Caco-2 (cell line): ENCODE measurements at places on chromosomes 3 and 15. TPM values are rescaled to one million over a fixed set of nuclear protein-coding genes. Genes with fewer than 3 reads are reported as not detected.

GRCh38 chr3:48119505-48120193 lies 68.6 kb downstream of the CDC25A start:
- H3K27me3 ChIP-seq: no peaks in the 10 kb centered on the region
- peaks cover 4% of the 10 kb centered on the region; the same call in 1 of the 2 replicates for H3K4me1 ChIP-seq
- H3K4me3 ChIP-seq: no peak overlapping the region
- H3K36me3 ChIP-seq: no peaks in the 10 kb centered on the region
- no peak overlapping the region for H3K27ac ChIP-seq

DNA sequence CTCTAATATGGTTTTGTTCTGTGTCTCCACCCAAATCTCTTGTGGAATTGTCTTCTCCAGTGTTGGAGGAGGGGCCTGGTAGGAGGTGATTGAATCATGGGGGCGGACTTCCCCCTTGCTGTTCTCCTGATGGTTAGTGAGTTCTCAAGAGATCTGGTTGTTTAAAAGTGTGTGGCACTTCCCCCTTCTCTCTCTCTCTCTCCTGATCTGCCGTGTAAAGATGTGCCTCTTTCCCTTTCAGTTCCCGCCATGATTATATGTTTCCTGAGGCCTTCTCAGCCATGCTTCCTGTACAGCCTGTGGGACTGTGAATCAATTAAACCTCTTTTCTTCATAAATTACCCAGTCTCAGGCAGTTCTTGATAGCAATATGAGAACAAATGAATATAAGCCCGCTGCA lies 33.1 kb downstream of the RETNLB start:
- H3K4me1 ChIP-seq: no peaks in the 10 kb centered on the region
- H3K36me3 ChIP-seq: no peaks in the 10 kb centered on the region
- H3K27me3 ChIP-seq: no peaks in the 10 kb centered on the region
- DNase-seq: no peak

- no peak for DNase-seq
- H3K36me3 ChIP-seq: no peaks in the 10 kb centered on the region
- H3K4me3 ChIP-seq: no peak overlapping the region
- peaks cover 15% of the 10 kb centered on the region for H3K4me1 ChIP-seq
Measured at GRCh38 chr3:64677961-64678716, 9.7 kb downstream of the ADAMTS9 start.

- no peaks in the 10 kb centered on the region for H3K36me3 ChIP-seq
- no peak overlapping the region for H3K27ac ChIP-seq
- no peak overlapping the region for H3K4me3 ChIP-seq
- H3K27me3 ChIP-seq: no peaks in the 10 kb centered on the region
- no peaks in the 10 kb centered on the region for H3K4me1 ChIP-seq
Measured at GRCh38 chr3:163056874-163057497, 1560.4 kb downstream of the OTOL1 start.

COL6A6 gene
- total RNA-seq: not detected in 2 replicates

CYP1A2 gene
- total RNA-seq: not detected in 2 replicates

GHSR gene
- not detected in 2 replicates for total RNA-seq

COPS2 gene
- total RNA-seq: 83.8 and 85.4 TPM in 2 replicates
